ENCODE measurements at places on chromosomes 3 and 15.

DNA sequence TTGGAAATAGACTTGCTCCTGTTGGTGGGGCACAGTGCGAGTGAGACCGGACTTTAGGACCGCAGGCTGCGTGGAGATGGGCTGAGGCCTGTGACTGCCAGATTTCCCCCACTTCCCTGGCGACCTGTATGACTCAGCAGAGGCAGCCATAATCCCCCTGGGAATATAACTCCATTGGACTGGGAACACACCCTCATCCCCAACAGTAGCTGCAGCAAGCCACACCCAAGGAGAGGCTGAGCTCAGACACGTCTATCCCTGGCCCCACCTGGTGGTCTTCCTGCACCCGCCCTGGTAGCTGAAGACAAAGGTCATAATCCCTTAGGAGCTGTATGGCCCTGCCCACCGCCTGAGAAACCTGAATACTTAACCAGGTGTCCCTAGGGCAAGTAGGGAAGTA is 42.6 kb downstream of the DZIP1L start:
- DNase-seq = no peak

DNA sequence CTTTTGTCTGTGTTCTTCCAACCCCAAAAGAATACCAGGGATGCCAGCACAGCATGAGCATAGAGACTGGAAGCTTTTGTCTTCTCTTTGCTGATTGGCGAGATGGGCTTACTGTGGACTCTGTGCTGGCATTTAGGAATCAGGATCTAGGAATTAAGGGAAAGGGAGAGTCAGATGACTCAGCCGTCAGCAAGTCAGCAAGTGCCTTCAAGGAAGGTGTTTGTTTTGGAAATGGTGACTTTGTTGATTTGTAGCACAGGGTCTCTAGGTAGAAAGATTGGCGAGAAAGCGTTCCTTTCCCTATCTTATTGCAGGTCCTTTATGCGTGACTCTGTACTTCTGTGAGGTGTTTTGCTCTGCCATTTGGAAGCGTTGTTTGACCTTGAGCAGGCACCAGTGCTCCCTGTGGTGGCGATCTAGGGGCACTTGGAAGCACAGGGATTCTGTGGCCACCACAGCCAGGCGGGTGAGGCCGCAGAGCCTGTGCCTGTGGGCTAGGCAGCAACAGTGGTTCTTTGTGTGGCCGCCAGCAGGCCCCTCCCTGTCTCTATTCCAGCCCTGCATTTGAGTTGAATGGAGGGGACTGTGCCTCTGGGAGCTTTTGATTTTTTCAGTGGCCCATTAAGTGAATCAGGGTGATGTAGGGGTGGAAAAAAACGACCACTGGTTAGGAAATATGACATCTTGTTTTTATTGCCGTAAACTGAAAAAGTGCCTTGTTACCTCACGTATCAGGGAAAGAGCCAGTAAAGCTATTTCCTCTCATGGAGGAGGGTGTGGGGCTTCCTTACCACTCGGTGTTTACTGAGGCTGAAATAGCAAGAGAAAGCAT is 19.0 kb downstream of the FAN1 start:
- DNase-seq = no peak

DNA sequence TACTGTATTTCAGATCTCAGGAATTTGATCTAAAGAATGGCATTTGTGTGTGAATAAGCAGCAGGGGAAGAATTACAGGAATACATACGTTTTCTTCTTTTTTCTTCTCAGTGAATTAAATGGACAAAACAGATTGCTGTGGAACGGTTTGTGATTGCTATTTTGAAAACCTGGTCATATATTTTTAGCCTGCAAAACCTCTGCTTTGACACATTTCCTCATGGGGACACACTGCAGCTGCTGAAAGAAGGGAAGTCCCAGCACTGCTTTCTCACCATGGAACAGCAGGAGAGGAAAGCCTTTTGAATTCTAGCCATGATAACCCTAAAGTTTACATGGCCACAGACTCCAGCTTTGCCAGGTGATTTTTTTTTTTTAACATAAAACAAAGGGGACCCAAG is 315.0 kb downstream of the OXSM start:
- DNase-seq = no peak

DNA sequence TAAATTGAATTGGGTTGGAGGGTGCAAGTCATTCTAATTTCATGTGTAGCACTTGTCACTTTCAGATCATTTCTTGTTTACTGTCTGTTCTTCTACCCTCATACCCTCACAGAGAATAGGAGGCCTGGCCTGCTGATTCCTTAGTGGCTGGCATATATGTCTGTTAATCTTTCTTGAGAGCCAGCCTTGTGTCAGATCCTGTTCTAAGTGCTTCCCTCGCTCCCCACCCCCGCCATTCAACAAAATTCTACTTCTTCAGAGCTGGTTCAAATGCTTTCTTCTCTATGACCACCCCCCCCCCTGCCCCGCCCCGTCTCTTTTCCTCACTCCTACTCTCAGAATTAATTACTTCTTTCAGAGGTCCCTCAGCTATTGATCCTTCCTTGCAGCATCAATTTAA is 1.5 kb upstream of the U2SURP start:
- DNase-seq = no peak

DNA sequence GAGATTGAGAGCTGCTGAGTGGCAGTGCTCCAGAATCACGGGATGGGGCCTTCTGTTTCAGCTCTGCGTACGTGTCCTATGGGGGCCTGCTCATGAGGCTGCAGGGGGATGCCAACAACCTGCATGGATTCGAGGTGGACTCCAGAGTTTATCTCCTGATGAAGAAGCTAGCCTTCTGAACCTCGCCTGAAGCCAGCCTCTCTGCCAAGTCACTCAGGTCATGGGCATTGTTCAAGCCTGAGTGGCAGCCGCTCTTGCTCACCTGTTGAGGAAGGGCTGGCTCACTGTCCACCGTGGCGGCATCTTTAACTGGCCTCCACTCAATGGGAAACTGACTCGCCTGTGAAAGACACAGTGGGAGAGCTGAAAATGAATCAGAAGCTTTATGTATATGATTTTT is 6.6 kb downstream of the POLR2H start:
- DNase-seq = no peak

- DNase-seq = no peak
Measured at GRCh38 chr15:70238917-70239316, 141.2 kb upstream of the TLE3 start.

- DNase-seq = no peak
Measured at GRCh38 chr3:44339181-44340057, 853 bp downstream of the TCAIM start.

- no peak for DNase-seq
Measured at GRCh38 chr15:100265641-100266035, 76.1 kb downstream of the ADAMTS17 start.

GRCh38 chr15:73022161-73022560 is 30.1 kb upstream of the NEO1 start:
- DNase-seq = no peak

DNA sequence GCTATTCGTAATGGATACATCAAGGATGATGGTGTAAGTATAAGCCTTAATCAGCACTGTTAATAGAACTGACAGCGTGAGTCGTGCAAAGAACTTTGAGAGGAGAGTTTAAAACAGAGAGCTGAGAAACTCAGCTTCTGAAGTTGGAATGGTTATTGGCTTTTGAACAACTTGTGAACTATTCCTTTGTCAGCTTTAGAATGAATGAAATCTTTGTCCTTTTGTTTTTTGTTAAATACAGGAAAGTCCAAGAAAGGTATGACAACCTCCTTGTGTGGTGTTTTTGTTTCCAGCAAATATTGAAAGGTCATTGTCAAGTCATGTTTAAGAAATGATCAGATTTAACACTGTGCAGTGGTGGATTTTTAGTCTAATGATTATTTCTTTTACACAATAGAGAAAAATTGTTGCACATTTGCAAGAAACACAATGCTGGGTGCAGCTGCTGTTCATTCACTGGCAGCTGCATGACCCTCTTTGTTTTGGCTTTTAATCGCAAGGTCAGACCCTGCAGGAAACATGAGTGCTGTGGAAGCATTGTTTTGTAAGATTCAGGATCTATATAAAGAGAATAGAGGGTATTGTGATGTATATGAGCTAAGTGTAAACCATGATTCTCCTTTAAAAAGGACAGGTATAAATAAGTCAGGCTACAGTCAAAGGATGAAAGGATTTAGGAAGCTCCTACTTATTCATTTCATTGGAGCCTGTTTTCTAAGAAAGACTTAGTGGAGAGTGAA is 21.7 kb upstream of the ABHD10 start:
- no peak for DNase-seq

GRCh38 chr3:184694716-184695115 is 17.1 kb downstream of the MAGEF1 start:
- DNase-seq = no peak

GRCh38 chr3:95926904-95927501 is 887.4 kb upstream of the EPHA6 start:
- no peak for DNase-seq

- DNase-seq = no peak
Measured at GRCh38 chr3:178172121-178172520, 364.1 kb upstream of the KCNMB2 start.

- no peak for DNase-seq
Measured at GRCh38 chr15:70466305-70466704, 297.1 kb downstream of the UACA start.

- no peak for DNase-seq
Measured at GRCh38 chr3:151541178-151541577, 80.3 kb upstream of the IGSF10 start.

DNA sequence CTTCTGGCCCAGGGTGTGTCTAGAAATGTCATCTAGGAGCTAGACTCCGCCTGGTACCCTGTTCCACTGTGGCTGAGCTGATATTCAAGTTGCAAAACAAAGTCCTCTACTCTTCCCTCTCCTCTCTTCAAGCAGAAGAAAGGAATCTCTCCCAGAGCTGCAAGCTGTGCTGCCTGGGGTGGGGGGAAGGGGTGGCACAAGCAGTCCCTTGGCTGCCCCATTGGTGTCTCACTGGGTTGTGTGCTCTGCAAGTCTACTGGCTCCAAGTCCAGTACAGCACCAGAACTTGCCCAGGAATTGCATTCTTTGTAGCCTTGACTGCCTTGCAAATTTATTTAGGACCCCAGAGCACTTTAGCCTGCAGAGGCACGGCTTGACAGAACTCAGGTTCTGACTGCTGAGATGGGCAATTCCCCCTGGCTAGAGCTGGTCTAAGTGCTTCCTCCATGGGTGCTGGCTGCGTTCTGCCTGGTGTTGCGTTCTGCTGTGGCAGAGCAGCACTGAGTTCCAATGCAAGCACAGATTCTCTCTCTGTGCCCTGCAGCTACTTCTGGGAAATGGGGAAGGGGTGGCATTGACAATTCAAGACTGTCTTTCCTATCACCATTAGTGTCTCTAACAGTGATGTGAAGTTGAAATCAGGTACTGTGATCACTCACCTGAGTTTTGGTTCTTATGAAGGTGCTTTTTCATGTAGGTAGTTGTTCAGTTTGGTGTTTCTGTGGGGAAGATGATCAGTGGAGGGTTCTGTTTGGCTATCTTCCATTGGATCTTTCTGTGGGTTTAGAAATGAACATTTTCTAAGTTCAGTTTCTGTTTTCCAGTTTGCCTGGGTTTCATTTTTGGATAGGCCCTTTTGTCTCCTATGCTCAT is 39.5 kb downstream of the OXSR1 start:
- DNase-seq = no peak

DNA sequence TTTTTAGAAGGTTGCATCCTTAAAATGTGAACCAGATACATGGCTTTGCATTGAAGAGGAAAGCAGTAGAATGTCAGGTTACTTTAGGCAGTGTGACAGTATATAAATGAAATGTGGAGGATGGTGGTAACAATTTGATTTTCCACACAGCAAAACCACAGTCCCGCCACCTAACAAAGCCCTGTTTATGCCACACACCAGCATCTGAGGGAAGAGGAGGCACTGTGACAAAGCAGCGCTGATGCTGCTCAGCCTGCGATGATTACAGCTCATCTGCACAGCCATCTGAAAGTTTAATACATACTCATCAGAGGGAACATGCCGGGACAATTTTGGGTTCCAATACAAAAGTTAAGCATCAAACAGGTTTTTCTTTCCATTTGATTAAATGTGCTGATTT is 8.9 kb downstream of the RNF7 start:
- no peak for DNase-seq

- no peak for DNase-seq
Measured at GRCh38 chr3:197487911-197488391, 67.8 kb downstream of the BDH1 start.
